Activated CD4-positive, alpha-beta T cell treated with anti-CD3 and anti-CD28 coated beads, Interleukin-2, amount 10 ng/mL, durations not matched to agents 7 days and 5 days (primary cell): ENCODE measurements at places on chromosomes 3 and 15. TPM values are rescaled to one million over a fixed set of nuclear protein-coding genes. Genes with fewer than 3 reads are reported as not detected.
A peak's percentile ranks its signal among the peaks of the same experiment; 100 is the strongest.

DNA sequence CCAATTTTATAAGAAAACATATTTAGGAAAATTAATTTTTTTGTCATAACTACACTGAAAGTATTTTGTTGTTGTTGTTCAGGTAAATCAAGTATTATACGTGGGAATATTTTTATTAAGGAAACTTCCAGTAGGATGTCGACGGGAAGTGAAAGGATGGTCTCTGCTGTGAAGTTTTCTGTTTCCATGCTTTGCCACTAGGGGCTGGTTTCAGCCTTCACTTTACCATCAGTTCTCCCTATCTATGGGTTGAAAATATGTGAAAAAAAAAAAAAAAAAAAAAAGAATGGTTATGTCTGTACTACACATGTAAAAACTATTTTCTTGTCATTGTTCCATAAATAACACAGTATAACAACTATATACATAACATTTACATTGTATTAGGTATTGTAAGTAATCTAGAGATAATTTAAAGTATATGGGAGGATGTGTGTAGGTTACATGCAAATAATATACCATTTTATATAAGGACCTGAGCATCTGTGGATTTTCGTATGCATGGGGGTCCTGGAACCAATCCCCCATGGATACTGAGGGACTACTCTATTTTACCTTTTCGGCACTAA lies 136.7 kb downstream of the SMAD6 start:
- no peak for DNase-seq

DNA sequence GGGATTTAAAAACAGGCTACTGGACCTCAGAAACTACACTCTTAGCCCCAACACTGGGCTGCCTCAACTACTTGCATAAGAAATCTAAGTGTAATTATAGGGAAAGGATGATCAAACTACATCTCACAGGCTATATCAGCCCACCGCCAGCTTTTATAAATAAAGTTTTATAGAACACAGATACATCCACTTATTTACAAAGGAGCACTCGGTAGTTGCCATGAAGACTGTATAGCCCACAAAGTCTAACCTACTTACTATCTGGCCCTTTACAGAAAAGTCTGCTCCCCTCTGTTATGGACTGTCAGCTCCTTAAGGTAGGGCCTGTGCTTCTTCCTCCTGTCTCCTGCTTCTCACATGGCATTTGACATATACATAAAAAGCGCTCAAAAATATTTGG lies 9.5 kb downstream of the OSBPL10 start:
- DNase-seq: no peak

- DNase-seq: peak; percentile 43
Observed at GRCh38 chr3:100650651-100651619, 41.5 kb downstream of the ADGRG7 start.

DNA sequence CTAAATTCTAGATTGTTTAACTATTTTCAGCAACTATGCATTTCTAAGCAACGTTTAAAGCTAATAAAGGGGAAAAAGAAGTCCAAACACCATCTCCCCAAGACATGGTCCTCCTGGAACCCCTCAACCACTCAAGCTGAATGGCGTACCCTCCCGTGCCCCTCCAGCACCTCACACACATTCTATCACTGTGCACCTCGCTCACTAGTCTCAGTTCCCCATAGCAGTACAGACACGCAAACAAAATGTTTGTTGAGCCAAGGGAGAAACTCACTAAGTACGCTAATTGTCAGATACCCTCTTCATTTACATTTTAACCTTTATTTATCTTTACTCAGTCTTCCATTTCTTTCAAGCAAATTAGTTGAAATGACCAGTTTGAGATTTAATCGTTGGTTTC lies 48.8 kb downstream of the ACAP2 start:
- DNase-seq: no peak

MME gene
- total RNA-seq: not detected

DNA sequence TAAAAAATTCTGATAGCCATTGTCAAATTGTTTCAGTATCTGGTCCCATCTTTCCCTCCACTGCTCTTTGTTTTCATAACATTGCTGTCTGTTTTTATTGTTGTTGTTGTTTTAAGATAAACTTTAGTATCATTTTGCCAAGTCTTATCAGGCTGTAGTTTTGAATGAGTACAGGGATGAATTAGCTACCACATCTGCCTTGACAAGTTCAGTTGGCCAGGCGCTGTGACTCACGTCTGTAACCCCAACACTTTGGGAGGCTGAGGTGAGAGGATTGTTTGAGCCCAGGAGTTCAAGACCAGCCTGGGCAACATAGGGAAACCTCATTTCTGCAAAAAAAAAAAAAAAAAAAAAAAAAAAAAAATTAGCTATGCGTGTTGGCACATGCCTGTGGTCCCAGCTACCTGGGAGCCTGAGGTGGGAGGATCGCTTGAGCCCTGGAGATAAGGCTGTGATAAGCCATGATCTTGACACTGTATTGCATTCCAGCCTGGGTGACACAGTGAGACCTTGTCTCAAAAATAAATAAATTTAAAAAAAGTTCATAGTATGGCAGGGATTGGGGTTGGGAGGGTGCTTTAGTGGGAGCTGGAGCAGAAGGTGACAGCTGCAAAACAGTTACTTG lies 8.3 kb upstream of the ANKDD1A start:
- DNase-seq: no peak

GRCh38 chr3:171379961-171380483 lies 80.2 kb downstream of the TNIK start:
- no peak for DNase-seq

- DNase-seq: peak; percentile 35
Observed at GRCh38 chr3:4633078-4634004, 140.2 kb downstream of the ITPR1 start.

CCR2 gene
- 29.1 TPM for total RNA-seq

DNA sequence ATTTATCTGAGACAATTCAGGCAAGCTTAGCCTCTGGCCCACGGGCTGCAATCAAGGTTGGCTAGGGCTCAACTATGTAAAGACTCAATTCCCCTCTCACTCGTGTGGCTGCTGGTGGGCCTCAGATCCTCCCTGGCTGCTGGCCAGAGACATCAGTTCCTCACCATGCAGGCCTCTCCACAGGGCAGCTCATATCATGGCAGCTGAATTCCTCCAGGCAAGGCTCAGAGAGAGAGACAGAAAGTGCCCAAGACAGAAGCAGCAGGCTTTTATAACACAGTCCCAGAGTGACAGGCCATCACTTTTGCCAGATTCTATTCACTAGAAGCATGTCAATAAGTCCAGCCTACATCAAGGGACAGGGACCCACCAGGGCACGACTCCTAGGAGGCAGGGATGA lies 63.2 kb downstream of the XXYLT1 start:
- no peak for DNase-seq
